ENCODE measurements at places on chromosomes 13 and 19.
A peak's percentile ranks its signal among the peaks of the same experiment; 100 is the strongest.

GRCh38 chr13:20402881-20403280 lies 122.8 kb downstream of the CRYL1 start:
- no peak for ATAC-seq

GRCh38 chr13:40996426-40997092 lies 22.6 kb downstream of the ELF1 start:
- ATAC-seq = no peak

DNA sequence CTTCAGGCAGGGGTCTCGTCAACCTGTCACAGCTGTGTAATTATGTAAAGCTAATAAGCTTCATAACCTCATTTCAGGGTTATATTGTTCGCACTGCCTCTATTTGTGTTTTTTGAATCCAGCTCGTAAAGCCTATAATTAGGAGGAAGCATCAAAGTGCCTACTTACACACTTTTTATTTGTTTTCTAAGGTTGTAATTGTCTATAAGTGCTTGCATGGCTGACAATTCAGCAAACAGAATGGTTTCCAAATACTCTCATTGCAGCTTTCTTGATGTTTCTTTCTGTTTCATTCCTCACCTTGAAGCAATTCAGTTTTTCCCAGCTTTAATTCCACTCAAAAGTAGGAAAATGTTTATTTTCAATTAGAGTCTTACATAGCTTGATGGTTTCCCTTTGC lies 336.3 kb downstream of the HS6ST3 start:
- ATAC-seq = no peak

DNA sequence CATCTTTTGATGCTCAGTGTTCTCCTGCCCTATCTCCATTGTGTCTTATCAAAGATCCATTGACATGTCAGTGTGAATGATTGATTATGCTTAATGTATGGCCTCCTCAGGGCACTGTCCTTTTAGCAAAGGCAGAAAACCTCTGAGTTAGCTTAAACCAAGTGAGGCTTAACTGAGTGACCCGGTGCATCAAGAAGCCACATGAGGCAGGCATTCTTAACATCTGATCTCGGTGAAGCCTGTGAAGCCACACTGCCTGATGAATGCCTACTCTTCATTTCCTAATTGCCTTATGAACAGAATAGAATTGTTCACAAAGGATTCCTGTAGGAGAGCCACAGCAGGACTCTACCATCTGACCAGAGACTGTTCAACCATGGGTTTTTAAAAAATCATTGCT lies 168.1 kb upstream of the SOX21 start:
- ATAC-seq = no peak

- no peak for ATAC-seq
Observed at GRCh38 chr13:96473526-96474180, 383.7 kb downstream of the HS6ST3 start.

GRCh38 chr13:47239025-47239424 lies 342.2 kb upstream of the HTR2A start:
- no peak for ATAC-seq

- ATAC-seq = peak; percentile 74
Observed at GRCh38 chr19:1512671-1513498, at the start of gene ADAMTSL5. TSS of gene ADAMTSL5 (minus strand) at chr19:1513019. CDS start at chr19:1510943, 2,076 bp downstream.

DNA sequence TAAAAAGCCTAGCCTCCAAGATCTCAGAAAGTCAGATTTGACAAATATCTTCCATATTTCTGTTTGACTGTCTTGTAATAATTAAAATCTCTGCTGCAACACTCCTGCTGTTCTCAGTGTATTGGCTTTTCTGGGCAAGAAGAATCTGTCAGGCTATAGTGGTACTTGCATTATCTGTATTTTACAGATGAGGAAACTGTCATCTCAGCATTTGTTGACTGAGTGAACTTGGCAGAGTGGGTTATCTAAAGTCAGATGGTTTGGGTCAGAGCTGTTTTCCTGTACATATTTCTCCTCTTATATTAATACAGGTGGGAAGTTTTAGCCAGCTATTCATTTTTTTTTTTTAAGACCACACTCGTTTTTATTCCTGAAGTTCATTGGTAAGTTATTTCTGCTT lies 1378.2 kb upstream of the PCDH20 start:
- ATAC-seq = no peak

DNA sequence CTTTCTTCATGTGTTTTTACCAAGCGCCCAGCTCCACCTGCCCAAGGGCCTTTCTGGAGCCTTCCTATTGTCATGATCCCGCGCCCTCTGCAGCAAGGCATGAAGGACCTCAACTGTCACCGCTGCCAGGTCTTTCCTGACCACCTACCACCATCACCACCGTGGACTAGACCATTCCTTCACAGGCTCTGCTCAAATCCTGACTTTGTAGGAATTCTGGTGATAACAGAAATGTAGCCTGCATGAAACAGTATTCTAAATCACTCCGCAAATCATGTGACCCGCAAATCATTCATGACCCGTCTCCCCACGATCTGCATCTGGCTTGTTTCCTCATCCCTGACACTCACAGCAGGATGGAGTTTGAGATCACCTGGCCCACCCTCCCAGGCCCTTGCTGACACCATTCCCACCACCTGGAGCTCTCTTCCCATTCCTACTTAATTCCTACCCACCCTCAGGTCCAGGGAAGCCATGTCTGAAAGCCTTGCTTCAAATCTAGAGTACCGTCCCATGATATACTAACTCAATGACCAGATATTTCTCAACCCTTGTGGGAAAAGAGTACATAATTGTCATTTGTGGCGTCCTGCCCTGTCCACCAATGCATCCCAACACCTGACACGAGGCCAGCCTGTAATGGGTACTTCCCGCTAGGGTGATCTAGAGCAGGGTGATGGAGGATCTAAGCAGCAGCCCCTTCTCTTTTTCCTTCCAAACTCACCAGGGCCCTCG lies 1.3 kb downstream of the UBE2S start:
- ATAC-seq = no peak

GRCh38 chr13:46751811-46752635 lies 44.9 kb downstream of the ESD start:
- peak; percentile 95 for ATAC-seq

GRCh38 chr13:104017317-104017716 lies 951.1 kb upstream of the SLC10A2 start:
- ATAC-seq = no peak

DNA sequence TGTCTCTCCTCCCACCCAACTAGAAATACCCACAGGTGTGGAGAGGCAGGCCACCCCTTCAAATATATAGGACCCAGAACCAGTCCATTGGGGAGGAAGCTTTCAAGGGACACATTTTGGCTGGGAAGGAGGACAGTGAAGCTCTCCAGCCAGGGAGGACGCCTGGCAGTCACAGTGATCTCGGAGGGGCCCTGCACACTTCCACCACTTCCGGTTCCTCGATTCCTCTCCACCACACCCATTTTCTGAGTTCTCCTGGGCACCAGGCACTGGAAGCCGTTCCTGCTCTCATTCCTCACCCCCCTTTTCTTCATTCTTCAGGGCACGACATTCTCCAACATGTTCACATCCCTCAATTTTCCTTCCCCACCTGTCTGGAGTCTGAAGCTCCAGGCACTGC lies 30.4 kb upstream of the CEACAM21 start:
- ATAC-seq = no peak

DNA sequence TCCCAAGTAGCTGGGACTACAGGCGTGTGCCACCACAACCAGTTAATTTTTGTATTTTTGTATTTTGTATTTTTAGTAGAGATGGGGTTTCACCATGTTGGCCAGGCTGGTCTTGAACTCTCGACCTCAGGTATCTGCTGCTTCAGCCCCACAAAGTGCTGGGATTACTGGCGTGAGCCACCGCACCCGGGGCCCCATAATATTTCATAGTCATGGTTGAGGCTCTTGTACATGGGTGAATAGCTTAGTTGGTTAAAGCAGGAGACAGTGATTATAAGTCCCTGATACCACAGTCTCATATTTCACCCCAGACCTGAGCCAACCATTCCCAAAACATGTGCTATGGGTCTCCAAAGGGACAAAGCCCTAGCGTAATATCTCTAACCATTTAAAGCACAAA lies 26.1 kb downstream of the MBNL2 start:
- no peak for ATAC-seq

GRCh38 chr13:32209652-32210051 lies 105.5 kb downstream of the ZAR1L start:
- no peak for ATAC-seq

DNA sequence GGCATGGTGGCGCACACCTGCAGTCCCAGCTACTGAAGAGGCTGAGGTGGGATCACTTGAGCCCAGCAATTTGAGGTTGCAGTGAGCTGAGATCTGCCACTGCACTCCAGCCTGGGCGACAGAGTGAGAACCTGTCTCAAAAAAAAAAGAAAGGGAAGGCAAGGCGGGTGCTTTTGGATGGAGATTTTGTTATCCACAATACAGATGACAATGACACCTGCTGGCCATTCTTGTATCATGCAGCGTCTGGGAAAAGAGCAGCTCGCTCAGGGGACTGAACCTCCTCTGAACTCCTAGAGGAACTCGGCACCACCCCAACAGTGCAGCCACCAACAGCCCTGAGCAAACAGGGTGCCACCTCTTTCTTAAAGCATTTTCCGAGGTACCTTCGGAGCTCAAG lies 22.8 kb downstream of the HAUS8 start:
- ATAC-seq = no peak

- ATAC-seq = no peak
Observed at GRCh38 chr13:21742096-21742495, 71.2 kb downstream of the FGF9 start.

DNA sequence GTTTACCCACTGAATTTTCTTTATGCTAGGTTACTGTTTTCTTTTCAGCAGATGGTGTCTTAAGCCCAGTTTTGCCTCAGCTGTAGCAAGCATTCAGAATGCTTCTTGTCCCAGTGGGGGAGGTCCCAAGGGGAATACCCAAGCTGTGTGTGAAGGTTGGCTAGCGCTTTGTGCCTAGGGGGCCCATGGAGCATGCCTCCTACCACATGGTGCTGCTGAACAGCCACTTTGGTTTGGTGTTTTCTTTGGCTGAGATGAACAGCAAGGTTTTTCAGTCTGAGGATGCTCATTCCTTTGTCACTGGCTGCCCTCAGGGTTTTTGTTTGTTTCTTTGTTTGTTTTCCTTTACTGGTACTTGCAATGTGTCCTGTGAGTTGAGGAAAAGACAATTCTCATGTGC lies 99.0 kb downstream of the PCDH20 start:
- no peak for ATAC-seq

- peak; percentile 93 for ATAC-seq
Observed at GRCh38 chr13:22114630-22115311, 443.9 kb downstream of the FGF9 start.

- peak; percentile 31 for ATAC-seq
Observed at GRCh38 chr13:103315711-103316110, 249.5 kb upstream of the SLC10A2 start.

- ATAC-seq = no peak
Observed at GRCh38 chr19:29645911-29646310, 19.4 kb upstream of the PLEKHF1 start.

DNA sequence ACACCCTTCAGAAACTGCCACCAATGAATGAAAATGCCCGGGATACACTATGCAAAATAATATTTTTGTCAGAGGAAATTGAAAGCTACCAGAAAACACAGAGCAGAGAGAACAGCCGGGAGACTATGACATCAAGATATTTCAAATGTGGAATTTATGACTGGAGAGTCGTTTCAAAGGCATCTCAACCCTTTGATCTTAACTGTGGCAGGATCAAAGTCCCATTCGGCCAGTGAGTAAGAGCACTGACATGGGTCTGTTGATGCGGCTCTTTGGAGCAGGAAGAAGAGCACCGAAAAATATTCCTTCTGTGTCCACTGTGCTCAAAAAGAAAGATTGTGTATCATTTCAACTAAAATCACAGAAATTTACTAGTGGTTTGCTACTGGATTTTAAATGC lies 201.9 kb downstream of the RFC3 start:
- no peak for ATAC-seq

GRCh38 chr13:51818781-51819511 lies 15.0 kb upstream of the DHRS12 start:
- ATAC-seq = peak; percentile 76

DNA sequence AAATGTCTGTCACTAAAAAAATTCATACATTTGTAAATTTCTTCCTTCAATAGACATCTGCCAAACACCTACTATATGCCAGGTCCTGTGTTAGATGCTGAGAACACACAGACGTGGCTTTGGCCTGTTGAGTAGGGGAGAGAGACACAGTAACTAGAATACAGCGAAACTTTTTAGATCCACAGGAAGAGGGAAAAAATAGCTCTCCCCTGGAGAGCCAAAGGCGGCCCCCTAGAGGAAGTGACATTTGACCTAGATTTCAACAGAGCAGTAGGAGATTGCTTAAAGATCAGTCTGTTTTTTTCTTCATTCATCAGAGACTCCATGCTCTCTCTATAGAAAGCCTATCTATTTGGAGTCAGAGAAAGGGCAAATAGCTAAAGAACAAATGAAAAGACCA lies 11.3 kb downstream of the LCP1 start:
- no peak for ATAC-seq

- no peak for ATAC-seq
Observed at GRCh38 chr13:77511552-77511951, 24.0 kb upstream of the SCEL start.

DNA sequence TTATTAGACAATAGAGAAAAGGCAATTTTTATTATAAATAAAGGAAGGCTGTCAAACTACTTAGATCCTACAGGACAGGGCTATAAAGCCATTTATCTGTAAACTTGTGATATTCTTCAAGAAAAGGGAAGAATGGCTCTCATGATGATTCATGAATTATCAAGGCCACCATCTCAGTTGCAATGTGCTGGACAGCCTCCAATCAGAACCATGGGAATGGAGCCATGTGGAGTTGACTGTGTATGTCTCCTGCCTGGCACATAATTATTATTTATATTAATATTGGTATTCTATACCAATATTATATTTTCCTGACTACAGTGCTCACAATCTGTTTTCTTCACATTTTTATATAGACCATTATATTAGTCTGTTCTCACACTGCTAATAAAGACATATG lies 560.5 kb upstream of the MIR17HG start:
- no peak for ATAC-seq

DNA sequence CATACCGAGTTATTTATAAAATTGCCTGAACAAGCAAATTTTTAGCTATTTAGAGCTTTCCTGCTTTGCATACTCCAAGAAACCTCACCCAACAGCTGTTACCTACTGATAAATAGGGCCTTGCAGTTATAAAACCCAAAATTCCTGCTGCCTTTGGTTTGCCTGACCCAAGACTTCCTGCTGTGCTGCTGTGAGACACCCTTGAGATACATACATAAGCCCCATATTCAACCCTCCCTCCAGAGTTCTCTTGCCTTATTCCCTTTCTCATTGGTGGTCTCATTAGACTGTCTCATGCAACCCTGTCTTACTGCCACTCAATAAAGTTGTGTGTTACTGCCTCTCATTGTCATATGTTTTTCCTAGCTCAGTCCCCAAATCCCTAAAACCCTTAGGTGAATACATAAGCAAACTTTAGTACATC lies 677.6 kb downstream of the UQCRFS1 start:
- no peak for ATAC-seq
